NCI-H1694 treated with DMSO at 0.1 percent for 48 hours (cell line): ENCODE measurements at places on chromosomes 7 and 10.

DNA sequence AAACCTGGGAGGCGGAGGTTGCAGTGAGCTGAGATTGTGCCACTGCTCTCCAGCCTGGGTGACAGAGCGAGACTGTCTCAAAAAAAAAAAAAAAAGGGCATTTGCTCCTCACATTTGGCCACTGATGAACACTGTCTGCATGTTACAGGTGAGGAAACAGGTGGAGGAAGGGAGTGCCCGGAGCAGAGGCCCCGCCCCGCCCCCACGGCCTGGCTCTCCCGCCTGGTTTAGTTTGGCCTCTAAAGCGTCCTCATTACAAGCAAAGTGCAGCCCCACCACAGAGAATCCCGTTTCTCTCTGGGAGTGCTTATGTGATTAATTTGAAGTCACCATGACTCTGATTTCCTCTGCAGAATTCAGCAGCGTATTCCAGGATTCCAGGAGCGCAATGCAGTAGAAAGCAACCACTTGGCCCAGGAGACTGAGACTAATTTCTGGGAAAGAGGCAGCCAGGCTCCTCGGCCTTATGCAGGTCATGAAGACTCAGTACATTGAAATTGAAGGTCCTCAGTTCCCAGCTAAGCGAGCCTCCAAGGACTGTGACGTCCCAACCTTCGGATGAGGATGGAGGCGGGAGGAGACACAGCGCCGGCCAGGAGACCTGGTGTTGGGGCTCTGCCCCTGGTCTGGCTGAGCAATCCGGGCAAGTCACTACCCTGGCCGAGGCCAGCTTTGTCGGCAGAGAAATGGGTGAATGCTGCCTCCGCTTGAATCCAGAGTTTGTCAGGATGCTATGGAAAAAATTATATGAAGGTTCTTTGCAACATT, 44.7 kb downstream of the RBM17 start:
- DNase-seq = no peak

DNA sequence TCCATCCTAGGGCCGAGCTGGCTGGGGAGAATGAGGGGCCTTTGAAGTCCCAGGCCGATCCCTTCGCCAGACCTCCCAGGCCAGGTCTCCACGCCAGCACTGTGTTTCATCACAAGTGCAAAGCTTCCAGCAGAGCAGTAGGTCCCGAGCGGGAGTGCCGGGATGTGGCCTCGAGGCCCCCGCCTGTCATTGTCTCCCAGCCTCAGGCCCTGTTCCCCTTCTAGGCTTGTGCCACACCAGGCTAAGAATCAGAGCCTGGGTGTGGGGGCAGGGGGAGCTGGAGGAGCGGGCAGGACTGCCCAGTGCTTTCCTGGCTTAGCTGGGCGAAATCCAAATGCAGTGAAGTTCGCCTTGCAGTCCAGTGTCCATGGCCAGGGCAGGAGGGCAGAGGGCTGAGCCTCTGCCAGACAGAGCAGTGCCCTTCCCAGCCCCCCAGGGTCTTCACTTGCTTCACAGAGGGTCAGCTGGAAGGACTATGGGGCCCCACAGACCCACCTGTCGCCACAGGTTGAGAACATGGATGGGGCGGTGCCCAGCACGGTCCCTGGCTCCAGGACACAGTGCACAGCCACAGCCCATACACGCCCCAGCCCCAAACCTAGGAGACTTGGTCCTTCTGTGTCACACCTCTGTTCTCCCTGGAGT, 20.2 kb upstream of the PFKFB3 start:
- DNase-seq = no peak

GRCh38 chr7:105636982-105637381, 55.7 kb upstream of the EFCAB10 start:
- DNase-seq = no peak

GRCh38 chr7:157890921-157891401, 554.2 kb downstream of the DNAJB6 start:
- DNase-seq = no peak

DNA sequence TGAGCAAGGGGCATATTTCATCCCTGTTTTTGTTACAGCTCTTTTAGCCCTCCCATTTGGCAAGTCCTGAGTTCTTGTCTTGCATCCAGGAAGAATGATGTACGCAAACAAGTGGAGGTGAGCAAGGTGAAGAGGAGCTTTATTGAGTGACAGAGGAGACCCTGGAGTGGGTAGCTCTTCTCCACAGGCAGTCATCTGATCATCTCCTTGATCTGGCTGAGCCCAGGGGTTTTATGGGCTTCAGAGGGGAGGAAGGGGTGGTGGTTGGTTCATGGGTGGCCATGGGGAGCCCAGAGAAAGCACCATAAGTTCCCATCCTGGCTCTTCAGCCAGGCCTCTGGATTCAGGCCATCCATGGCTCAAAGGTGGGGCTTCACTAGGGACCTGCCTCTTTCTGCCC, 21.9 kb downstream of the STEAP1 start:
- no peak for DNase-seq

DNA sequence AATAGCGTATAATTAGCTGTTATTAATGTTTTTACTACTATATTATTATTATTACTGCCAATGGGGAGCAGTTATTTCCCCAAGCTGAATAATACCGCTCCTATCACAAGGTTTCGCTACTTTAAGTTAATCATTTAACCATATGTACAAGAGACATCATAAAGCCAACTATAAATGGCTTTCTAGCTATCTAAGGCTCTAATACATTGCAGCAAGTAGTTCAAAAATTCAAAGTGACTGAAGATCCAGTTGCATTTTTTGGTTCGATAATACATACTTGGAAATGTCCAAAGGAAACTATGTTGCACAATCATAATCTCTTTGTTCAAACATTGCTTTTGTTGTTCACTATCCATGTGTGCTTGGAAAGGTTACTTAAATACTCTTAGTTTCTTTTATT, 952.0 kb upstream of the MBL2 start:
- no peak for DNase-seq

DNA sequence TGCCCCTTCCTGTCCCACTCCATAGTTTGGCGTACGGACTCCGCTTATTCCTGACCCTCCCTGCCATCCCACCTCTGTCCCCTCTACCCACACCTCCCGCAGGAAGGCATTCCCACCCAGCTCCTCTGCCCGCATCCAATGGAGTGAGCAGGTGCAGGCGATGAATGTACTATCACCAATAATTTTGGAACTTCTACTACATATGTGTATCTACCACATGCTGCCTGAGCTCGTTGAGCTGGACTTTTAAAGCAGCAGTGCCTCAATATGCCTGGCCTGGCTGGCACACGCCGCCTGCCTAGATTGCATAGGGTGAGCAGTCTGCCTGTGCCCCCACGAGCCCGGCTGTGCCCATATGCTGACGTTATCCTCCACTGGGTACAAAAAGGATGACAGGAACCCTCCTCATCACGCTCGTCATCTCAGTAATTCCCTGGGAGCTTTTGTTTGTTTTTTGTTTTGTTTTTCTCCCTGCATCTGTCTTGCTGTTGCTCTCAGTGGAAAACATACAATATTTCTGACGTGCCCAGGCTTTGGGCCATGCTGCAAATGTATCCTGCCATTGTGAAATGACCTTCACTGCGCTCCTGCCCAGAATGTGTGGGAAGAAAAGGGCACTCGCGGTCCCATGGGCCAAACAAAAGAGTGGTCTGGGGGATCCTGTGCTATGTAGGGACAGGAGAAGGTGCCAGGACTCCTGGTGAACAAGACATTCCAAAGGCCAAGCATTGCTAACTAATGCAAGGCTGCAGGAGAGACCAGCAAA, 302.8 kb downstream of the PTPRN2 start:
- no peak for DNase-seq

DNA sequence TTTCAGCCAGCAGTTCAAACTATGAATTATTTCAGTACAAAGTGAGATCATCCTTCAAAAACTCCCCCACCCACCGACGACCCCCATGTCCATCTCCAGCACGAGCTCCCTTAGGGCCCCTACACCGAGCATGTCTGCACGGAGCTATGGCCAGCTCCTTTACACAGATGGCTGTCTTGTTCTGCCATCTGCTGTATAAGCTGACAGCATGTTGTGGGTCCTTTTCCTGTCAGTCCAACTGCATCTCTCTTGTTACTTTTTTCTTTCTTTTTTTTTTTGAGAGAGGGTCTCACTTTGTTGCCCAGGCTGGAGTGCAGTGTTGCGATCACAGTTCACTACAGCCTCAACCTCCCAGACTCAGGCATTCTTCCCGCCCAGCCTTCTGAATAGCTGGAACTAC, 21.6 kb downstream of the NPC1L1 start:
- peak; percentile 33 for DNase-seq

GRCh38 chr10:31296754-31297153, 22.3 kb upstream of the ZEB1 start:
- no peak for DNase-seq

- no peak for DNase-seq
Observed at GRCh38 chr10:68067029-68067428, 8.1 kb downstream of the HERC4 start.

- no peak for DNase-seq
Observed at GRCh38 chr7:50774319-50774718, 8.4 kb downstream of the GRB10 start.
